ENCODE measurements at places on chromosomes 16 and 17.

DNA sequence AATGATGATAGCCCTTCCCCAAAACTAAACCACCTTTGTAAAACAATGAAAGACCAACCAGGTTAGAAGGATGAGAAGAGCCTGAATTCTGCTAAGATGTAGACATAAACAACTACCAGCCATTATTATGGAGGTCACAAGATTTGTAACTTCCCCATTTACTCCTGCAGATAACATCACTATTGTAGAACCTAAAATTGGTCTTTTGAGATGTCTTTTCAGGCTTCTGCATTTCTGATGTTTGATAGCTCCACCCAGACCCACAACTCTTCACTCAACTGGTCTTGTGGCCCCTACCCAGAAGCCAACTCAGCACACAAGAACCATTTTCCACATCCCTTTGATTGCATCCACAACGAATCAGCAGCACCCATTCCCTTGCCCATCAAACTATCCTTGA lies 100.8 kb downstream of the TMEM132E start:
- DNase-seq: peak; percentile 15

DNA sequence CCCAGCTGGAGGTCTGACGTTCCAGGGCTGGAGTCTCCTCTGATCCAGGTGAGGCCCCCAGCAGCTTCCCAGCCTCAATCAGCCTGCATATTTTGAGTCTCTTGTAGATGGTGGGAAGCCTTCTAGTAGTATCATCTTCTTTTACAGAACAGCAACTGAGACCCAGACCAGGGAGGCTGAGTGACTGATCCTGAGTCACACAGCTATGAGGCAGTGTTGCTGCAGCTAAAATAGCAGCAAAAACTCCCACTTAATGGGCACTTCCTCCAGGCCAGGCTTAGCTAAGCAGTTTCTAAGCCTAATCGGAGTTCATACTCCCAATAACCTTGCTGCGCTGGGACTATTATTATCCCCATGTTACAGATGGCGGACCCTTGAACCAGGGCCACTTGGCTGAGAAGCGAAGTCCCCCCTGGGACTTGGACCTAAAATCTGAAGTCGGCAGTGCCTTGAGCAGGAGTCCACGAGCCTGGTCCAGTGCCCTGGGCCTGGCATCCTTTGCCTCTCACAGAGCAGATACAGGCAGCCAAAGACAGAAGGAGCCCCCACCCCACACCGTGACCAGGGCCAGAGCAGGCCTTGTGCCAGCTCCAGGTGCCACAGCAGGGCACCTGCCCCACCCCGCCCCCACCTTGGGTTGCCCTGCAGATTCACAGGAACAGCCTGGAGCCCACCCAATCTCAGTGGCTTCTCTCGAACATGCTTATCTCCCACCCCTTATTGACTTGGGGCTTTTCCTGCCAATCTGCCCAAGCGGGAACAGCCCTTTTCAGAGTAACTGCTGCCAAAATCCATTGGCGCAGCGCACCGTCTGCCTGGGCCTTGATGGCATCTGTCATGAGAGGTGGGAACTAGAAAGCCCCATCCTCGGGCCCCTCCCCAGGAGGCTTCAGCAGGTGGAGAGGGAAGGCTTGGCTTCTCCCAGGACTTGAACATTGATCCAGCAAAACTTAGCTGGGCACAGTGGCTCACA lies 65.1 kb downstream of the SOCS1 start:
- no peak for DNase-seq

DNA sequence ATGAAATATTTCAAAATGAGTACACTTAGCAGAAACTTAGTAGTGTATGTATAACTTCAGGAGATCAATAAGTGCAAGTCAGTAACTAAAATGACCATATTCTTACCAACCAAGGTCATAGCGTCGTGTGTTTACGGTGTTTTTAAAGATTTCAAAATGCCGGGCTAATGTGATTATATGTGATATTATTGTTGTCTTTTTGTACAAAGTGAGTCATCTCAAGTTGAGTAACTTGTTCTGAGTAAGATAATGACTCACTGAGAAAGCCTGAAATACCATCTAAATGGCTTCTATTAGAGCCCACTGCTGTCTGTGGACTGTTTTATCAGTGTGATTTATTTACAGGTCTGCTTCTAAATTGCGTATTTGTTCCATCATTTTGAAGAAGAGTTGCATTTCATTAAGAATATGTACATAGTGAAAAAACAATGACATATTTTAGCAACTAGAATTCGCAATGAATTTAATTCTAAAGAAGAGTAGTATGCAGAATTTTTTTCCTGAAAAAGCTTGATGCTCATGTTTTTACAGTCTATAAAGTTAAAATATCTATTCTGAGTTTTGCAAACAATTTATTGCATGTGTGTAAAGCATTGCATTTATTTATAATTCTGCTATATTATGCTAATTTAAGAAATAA lies 12.7 kb downstream of the KRT12 start:
- no peak for DNase-seq

DNA sequence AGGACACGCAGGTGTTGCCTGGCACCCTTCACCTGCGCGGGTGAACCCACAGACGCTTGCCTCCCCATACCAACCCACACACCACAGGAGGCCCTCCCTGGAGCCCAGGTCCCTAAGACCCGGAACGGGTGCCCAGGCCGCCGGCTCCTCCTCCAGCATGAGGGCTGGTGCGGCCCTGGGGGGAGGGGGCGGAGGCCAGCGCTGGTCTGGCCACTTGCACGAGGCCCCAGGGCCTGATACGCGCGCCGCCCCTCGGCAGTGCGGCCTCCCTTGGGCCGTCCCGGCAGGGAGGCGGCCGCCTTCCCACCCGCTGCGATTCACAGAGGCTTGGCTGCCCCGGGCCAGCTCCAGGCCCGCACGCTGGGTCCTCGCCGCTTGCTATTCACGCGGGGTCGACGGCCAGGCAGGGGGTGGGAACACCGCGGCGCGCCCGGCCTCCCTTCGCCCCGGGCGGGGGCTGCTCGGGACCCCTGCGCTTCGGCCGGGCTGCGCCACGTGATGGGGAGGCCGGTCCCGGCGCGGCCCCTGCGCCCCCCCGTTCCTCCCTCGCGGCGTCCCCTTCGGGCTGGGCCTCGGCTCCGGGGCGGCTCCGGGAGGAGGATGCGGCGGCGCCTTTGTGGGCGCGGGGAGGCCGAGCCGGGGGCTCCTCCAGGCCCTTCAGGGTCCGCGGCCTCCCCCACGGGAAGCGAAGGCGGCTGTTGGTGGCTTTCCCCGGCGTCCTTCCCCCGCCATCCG lies 685 bp downstream of the FASN start:
- DNase-seq: peak; percentile 84

- no peak for DNase-seq
Measured at GRCh38 chr16:68269793-68270192, 5.5 kb downstream of the SLC7A6 start.

DNA sequence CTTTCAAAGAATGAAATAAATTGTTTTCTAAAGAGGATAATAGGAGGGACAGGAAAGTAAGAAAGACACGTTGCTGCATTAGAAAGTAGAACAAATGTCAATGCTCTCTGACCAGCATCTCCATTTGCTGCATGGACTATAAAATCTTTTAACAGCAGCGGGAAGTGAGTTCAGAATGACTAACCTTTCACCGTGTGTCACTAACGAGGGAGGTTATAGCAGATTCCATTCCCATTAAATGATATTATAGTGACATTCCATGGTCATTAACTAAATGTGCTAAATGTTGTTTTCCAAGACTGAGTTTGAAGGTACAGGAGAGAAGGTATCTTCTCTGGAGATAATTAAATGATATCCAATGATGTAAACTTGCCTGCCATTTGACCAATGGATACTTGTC lies 127.1 kb upstream of the HS3ST3A1 start:
- no peak for DNase-seq

DNA sequence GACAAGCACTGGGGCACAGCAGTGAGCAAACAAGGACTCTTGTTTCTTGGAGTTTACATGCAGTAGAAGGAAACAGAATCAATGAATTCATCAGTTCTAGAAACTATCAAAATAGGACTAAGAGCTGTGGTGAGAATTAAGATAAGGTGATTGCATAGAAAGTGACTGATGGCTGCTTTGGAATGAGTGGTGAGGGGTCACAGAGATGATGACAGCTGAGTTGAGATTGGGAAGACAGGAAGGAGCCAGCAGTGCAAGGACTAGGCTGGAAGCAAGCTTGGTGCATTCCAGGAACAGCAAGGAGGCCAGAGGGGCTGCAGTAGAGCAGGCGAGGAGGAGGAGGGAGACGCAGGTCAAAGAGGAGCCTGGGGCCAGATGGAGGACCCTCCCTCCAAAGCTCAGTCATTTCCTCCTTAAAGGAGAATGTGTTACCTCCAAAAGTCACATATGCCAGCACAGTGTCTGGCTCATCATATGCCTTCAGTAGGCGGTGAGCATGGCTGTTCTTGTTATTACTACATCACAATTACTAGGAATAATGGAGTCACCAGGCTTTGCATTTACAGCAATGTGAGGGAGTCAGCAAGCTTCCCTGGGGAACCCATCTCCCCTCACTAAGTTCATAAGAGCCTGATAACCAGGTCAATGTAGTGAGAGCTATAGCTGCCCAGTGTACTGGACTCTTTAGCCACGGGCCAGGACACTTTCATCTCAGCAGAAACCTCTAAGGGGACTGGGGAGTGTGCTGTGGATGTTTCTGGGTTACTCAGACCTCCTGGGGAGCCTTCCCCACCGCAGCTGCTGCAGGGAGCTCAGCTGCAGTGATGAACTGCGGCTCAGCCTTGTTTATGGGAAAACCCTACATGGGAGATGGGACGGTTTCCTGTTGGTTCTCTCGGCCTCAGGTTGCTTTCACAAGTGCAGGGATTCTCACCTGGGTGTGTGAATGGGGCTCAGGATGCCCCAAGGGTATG lies 157.2 kb downstream of the SEC14L1 start:
- no peak for DNase-seq

DNA sequence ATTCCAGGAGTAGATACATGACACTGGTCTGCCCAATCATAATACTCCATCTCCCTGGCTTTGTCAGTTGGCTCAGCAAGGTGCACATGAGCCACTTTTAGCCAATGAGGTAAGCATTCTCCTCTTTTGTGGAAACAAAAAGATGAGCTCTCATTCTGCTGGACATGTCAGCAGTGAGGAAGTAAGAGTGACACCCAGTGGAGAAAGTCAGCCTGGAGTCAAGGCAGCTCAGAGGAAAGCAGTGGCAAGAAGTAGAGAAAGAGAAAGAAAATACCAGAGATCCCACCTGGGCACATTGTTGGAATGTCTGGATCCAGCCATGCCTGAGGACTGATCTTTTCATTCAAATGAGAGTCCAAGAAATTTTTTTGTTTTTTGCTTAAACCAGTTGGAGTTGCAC lies 496.9 kb upstream of the C16orf82 start:
- DNase-seq: peak; percentile 77

DNA sequence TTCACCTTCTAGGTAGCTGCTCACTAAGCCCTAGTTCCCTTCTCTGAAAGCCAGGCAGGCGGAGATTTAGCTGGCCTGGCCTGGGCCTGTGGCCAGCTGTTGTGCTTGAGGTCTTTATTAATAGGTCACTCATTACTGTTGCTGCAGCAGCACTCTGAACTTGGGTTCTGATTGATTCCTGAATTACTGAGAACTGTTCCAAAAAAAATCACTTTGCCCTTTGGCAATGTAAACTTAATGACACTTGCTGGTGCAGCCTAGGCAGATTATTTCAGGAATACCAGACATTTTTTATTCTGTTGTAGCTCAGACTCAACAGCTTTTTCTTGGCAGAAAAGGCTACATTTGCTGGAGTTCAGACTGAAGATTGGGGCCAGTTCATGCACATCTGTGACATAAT lies 2.7 kb downstream of the TOM1L1 start:
- DNase-seq: no peak

DNA sequence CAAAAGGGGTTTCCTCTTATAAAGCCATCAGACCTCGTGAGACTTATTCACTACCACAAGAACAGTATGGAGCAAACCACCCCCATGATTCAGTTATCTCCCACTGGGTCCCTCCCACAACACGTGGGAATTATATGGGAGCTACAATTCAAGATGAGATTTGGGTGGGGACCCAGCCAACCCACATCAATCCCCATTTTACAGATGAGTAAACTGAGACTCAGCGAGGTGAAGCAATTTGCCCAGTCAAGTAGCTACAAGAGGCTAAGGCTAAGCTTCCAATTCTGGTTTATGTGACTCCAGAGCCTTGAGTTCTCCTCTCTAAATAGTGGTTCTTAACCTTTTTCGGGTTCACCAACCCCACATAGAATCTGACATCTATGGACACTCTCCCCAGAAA lies 8.8 kb downstream of the CD300A start:
- DNase-seq: no peak

- DNase-seq: no peak
Measured at GRCh38 chr16:29304251-29304650, 102.3 kb downstream of the NPIPB11 start.

DNA sequence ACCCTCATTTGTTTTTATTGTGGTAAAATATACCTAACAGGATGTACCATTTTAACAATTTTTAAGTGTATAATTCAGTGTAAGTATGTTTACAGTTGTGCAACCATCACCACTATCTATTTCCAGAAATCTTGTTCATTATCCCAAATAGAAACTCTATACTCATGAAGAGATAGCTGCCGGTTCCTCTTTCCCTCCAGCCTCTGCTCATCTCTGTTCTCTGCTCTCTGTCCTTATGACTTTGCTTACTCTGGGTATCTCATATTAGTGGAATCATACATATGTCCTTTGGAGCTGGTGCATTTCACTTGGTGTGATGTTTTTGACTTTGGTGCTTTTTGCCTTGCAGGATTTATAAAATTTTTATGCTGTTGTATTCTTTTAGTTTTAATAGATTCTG lies 19.4 kb downstream of the CYLD start:
- DNase-seq: no peak

DNA sequence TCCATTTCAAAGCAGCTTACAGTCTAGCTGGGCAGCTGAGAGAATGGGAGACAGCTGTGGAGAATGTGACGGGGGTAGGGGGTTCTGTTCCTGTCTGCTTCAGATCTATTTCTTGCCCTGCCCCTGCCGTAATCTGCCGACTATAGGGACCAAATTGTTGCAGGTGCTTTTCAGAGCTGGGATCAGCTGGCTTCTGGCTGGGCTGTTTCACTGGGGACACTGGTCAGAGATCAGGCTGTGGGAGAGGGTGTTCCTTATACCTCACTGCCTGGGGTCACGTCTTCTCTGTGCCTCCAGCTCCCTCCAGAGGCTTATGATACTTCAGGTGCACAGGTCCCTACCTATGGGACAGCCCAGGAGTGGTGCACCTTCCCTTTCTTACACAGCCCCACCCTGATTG lies 514.9 kb upstream of the GOT2 start:
- peak; percentile 62 for DNase-seq

DNA sequence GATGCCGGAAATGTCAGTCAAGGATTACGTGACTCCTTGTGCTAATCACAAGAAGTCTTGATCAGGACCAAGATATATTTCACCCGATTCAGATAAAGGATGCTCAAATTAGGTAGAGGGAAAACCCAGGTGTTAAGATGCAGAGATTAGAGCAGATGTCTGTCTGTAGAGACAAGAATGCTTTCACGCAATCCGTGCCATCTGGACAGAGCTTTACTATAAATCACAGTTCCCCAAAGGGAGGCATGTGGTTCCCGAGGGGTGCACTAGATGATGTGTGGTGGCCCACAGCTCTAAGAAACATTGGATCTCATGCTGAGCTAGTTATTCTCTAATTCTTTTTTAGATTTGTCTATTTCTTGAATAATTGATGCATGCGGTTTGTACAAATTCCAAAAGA lies 9.8 kb upstream of the MAP3K14 start:
- peak; percentile 29 for DNase-seq
